ENCODE measurements at places on chromosomes 12 and 14. TPM values are rescaled to one million over a fixed set of nuclear protein-coding genes. Genes with fewer than 3 reads are reported as not detected.

- no peak for DNase-seq
Observed at GRCh38 chr12:14072987-14073386, 91.6 kb upstream of the GRIN2B start.

- no peak for DNase-seq
Observed at GRCh38 chr14:58918066-58918738, 270.3 kb upstream of the DAAM1 start.

- no peak for DNase-seq
Observed at GRCh38 chr14:72810201-72810600, 83.7 kb downstream of the DPF3 start.

- no peak for DNase-seq
Observed at GRCh38 chr12:28409892-28410291, 219.6 kb downstream of the CCDC91 start.

DNA sequence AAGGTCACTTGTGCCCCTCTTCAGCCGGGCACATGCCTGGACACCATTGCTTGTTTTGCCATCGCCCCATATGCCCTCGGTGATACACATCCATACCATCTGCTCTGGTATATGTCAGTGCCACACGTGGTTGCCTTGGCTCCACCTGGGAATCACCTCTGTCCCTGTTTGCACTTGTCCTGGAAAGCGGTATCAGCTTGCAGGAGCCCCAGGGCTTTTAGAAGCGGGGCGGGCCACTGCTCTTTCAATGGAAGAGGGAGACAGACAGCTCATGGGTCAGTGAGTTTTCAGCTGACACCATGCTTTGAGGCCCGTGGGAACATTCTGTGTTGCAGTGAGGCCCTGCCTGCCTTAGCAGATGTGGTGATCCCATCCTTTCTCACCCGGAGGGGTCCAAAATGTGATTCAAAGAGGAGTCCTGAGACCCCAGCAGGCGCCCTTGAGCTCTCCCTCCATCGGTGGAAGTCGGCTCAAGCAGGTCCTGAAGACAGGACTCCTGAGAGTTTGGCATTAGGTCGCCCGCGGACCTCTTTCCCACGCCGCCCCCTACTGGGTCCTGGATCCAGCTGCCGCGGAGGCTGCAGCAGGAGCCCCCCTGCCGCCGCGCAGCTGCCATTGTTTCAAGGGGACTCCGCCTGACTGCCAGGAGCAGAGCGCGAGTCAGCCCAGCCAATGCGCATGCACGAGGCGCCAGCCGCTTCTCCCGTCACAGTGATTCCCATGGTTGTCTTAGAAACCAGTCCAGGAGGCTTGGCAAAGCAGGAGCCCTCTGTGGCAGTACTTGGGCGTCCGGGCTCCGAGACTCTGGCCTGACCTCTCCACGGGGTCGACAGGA, 773.2 kb upstream of the ALG10B start:
- DNase-seq: no peak

GRCh38 chr12:120284381-120284780, 7.3 kb downstream of the RNU4-2 start:
- no peak for DNase-seq

DNA sequence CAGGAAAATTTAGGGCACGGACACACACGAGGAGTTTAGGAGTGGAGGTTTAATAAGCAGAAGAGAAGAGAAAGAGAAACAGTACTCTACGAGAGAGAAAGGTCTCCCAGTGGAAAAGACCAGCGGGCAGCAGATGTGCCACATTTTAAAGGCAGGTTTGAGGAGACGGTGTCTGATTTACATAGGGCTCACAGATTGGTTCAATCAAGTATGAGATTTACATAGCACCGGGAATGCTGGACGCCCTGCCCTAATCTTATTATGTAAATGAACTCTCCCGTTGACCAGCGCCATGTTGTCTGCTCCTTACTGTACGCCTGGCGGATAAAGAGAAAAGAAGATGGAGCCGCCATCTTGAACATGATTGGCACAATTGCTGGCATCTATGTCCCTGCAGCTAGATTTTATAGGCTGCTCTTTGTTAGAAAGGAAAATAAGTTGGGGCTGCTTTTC, 17.9 kb downstream of the NFKBIA start:
- no peak for DNase-seq

DNA sequence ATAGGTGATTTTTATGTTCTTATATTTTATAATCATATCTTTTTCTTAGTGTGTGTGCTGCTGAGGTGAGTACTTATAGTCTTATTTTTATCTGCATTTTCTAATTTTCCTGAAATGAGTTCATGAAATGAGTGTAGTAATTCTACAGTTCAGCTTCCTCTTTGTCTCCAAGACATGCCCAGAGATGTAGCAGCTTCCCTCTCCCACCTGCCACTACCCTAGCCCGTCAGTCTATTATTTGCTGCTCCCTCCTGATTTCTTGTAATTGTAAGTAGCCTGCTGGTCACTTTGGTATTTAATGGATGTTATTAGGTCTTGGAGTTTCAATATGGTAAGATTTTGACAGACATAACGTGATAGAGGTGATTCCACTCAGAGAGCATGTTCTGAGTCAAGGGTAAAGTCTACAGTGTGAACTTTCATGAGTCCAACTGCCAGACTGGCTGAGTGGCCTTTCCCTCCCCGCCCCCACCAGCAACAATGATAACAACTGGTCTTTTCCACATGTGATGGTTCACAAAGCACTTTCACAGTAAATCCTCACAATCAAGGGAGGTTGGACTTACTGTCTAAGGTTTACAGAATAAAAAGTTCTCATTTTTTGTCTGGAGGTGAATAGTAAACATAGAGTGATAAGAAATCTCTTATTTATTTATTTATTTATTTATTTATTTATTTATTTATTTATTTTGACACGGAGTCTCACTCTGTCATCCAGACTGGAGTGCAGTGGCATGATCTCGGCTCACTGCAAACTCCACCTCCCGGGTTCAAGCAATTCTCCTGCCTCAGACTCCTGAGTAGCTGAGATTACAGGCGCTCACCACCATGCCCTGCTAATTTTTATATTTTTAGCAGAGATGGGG, 4.2 kb upstream of the RIPK3 start:
- no peak for DNase-seq

CLEC1A gene
- polyA plus RNA-seq: 2.8 TPM

AQP2 gene
- 112 TPM for polyA plus RNA-seq

DNA sequence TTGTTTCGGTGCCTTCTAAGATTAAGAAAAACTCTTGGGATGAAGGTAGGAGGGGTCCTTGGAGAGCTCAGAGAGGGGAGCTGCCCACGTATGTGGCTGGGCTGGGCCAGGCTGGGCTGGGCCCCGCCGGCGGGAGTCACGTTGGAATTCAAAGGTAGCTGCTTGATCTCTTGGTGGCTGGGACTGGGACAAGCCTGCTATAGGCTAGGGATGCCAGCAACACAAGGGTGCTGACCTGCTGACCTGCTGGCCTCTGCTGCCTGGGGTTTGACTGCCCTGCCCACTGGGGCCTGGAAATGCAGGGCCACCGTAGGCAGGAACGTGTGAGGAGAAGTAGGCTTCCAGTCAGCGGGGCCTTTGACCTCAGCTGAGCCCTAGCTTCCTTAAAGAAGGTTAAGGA, 52.8 kb upstream of the GTF2A1 start:
- DNase-seq: no peak

DENR gene
- 111 TPM for polyA plus RNA-seq

- peak; percentile 58 for DNase-seq
Observed at GRCh38 chr12:30874455-30875321, 51.9 kb upstream of the TSPAN11 start.

- DNase-seq: no peak
Observed at GRCh38 chr12:98830657-98831056, 185.6 kb downstream of the APAF1 start.

PCNX1 gene
- 45.8 TPM for polyA plus RNA-seq

DNA sequence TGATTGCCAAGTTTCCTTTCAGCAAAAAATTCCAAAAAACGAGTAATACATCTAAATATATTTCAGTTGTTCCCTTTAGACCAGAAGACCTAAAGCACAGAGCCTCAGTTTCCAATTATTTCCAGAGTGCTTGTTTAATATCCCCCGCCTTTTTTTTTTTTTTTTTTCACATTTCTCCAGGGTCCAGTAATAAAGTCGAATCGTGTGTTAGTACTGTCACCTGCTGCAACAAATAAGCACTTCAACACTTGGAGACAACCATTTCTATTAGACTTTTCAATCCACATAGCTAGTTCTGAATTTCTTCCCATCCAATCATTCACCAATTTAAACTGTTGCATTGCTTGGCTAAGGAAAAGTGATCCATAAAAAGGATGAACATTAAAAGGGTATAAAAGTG, 13.6 kb downstream of the PDE6H start:
- DNase-seq: no peak

BEGAIN gene
- polyA plus RNA-seq: 3.9 TPM

DNA sequence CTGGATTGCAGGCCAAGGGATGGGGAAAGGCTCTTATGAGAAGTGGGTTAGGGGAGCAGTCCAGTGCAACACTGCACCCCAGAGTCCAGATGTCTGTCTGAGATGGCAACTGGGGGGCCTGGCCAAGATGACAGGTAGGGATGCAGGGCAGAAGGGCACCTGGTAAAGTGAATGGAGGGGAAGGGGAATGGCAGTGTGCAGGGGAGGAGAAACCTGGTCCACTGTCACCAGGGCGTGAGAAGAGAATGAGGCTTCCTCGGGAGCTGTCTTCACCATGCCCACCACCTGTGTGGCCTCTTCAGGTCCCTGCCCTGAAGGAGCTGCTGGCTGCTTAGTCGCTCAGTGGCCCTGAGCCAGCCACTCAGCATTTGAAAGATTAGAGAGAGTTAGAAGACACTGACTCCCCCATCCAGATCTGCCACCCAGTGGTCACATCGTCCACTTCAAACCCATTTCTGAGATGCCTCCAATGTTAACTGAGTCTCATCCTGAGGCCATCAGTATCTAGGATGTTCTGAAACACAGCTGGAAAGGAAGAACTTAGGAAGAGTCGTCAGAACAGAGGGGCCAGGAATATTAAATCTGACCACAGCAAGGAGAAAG, 57.3 kb downstream of the PLEKHG3 start:
- no peak for DNase-seq

GRCh38 chr12:111993292-111994150, 19.4 kb downstream of the TMEM116 start:
- DNase-seq: no peak

GRCh38 chr14:76133103-76133502, 18.6 kb upstream of the GPATCH2L start:
- peak; percentile 37 for DNase-seq

ETFBKMT gene
- polyA plus RNA-seq: 6.2 TPM

- no peak for DNase-seq
Observed at GRCh38 chr14:80768646-80769045, 172.9 kb downstream of the CEP128 start.

DNA sequence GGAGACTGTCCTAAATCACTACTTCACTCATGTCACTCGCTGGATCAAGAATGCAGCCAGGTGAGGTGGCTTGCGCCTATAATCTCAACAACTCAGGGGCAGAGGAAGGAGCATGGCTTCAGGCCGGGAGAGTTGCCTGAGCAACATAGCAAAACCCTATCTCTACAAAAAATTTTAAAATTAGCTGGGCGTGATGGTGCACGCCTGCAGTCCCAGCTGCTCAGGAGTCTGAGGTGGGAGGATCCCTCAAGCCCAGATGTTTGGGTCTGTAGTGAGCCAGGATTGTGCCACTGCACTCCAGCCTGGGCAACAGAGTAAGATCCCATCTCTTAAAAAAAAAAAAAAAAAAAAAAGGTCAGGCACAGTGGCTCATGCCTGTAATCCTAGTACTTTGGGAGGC, 5.9 kb downstream of the SMAGP start:
- DNase-seq: no peak

DNA sequence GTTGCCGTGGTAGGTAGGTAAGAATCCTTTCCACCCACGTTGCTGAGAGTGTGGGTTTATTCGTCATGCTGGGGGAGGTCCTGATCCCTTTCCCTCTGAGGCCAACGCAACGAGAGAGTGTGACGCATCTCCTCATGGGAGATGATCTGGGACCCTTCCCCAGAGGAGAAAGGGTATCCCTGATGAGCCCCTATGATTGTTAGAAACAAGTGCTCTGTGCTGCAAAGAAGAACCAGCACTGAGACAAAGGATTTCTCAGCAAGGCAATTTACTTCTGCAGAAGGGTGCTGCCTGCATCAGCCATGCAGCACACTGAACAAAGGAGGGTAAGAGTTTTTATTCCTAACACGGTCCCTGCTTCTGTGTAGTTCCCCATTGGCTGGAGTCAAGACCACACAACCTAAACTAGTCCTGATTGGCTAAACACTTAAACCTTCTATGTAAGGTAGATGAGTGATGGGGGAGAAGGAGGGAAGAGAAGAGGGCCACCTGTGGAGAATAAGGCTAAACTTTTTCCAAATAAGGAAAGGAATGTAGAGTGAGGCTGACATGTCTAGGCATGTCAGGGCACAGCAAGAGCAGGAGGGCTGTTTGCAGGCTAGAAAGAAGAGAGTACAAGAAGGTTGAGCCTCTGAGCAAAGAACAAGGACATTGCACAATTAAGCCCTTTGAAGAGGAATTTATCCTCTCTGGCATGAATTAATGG, 21.3 kb downstream of the CLEC2A start:
- DNase-seq: no peak

DNA sequence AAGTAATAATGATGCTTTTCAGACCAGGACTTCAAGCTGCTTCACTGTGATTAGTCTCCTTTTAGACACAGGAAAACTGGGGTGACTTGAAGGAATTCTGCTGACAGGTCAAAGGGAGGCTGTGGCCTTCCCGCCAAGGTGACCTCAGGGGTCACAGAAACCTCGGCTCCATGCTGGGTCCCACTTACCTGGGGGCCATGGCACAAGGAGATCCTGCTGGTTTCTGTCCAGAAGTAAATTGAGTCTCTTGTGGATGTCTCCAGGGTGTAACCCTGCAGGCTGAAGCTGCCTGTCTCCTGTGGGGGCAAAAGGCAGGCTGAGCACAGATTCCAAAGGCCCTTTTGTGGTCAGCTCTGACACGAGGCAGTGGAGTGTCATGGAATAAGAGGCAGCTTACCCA, 138.7 kb upstream of the MED13L start:
- no peak for DNase-seq

C12orf50 gene
- polyA plus RNA-seq: 0.20 TPM

RTL1 gene
- polyA plus RNA-seq: 0.03 TPM

DNA sequence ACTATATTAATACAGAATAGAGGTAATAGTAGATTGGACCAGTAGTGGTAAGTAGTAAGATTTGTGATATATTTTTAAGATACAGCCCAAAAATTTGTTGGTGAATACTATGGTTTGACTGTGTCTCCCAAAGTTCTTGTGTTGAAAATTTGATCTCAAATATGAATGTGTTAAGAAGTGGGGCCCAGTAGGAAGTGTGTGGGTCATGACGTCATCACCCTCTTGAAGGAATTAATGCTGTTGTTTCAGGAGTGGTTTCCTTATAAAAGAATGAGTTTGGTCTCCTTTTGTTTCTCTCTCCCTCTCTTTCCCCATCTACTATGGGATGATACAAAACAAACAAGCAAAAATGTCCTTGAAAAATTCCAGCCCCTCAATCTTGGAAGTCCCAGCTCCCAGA, 16.3 kb downstream of the LUM start:
- no peak for DNase-seq

Data from left renal cortex interstitium (tissue), 4 donors.